ENCODE measurements at places on chromosomes 4 and X. TPM values are rescaled to one million over a fixed set of nuclear protein-coding genes. Genes with fewer than 3 reads are reported as not detected.

F8A3 gene
- total RNA-seq: 15.3 TPM

UGT2B11 gene
- not detected for total RNA-seq

KLHL13 gene
- 3.0 TPM for total RNA-seq

SLC16A2 gene
- total RNA-seq: 9.2 TPM

TIMM8A gene
- 6.5 TPM for total RNA-seq

TRIML2 gene
- not detected for total RNA-seq

FRAS1 gene
- total RNA-seq: 6.6 TPM

TIGD4 gene
- total RNA-seq: 1.9 TPM

HPGDS gene
- total RNA-seq: not detected
